Globus pallidus (tissue), 1 donor: ENCODE measurements at places on chromosomes 4 and X.

GRCh38 chrX:119067023-119067739 is 5.6 kb upstream of the CT47C1 start:
- DNase-seq, result peak; percentile 38

DNA sequence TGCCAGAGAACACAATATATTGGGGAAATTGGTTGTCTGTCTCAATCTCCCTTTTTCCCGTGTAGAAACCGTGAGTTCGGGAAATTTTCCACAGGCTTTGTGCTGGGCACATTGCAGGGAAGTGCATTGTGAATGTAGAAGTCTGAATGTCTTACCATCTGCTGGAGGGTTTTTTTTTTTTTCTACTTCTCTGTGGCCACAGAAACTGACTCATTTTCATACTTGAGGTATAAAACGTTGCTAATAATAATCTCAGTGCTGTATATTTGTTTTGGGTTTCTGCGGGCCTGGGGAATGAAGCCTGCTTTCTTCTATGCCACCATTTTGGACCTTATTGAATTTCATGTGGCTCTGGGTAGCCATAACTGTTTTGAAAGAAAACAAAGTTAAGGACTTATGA is 1001.2 kb downstream of the STIM2 start:
- no peak for DNase-seq

GRCh38 chrX:136304493-136304892 is 3.7 kb downstream of the ADGRG4 start:
- DNase-seq, result no peak

- DNase-seq, result no peak
Measured at GRCh38 chrX:101362757-101363156, 14.2 kb upstream of the TIMM8A start.

GRCh38 chr4:99457270-99457669 is 22.1 kb upstream of the ADH7 start:
- no peak for DNase-seq

- DNase-seq, result no peak
Measured at GRCh38 chr4:184444215-184444952, 30.0 kb downstream of the IRF2 start.

GRCh38 chr4:7159923-7160322 is 32.4 kb upstream of the SORCS2 start:
- no peak for DNase-seq

GRCh38 chrX:1435241-1435895 is 17.3 kb downstream of the ASMTL start:
- DNase-seq, result no peak

GRCh38 chr4:174600391-174600790 is 78.1 kb upstream of the HPGD start:
- DNase-seq, result no peak

DNA sequence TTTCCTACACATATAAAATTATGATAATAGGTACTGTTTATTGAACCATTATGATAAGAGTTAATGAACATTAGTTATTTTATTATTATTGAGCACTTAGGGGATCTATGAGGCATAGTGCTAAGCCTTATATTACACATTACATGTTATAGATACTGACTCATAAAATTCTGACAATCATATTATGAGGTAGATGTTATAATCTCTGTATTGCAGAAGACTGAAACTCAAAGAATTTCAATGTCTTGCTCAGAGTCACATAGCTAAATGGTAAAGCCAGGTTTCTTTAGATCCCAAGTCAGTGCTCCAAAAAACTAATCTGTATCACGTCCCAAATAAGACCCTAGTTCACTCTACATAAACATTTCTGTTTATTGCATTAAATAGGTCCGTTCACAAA is 207.2 kb upstream of the CNKSR2 start:
- DNase-seq, result no peak

GRCh38 chrX:130028196-130028595 is 45.8 kb downstream of the BCORL1 start:
- no peak for DNase-seq

DNA sequence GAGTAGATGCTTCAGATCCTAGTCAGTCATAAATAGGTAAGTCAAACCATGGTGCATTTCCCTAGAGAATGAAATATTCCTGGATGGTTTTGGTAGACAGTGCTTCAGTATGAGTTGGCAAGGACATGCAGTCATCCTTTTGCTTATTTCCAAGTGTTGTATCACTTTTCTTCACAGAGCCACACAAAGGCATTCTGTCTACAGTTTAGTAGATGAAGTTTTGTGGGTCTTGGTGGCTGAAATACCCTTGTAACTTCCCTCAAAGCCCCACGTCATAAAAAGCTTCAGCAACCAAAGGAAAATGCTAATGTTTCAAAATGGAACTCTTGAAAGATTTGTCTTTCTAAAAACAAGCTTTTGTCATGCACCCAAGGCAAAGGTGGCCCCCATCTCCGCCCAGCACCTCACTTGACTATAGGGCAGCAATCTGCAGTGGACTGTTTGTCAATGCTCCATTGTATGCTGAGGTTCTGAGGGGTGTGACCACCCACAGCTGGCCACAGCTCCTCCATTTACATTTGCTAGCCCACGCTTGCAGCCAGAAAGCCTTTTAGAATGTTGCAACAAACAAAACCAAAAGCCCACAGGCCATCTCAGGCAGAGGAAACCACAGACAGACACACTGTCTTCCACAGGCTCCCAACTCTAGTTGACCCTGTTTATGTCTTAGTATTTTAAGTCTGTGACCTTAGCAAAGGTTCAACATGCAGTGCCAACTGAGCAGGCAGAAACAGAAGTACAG is 87.1 kb upstream of the FAM9C start:
- DNase-seq, result peak; percentile 63

GRCh38 chr4:38995660-38996005 is 36.6 kb downstream of the TMEM156 start:
- DNase-seq, result no peak

- DNase-seq, result no peak
Measured at GRCh38 chr4:82053396-82053795, 320.4 kb downstream of the HNRNPD start.

DNA sequence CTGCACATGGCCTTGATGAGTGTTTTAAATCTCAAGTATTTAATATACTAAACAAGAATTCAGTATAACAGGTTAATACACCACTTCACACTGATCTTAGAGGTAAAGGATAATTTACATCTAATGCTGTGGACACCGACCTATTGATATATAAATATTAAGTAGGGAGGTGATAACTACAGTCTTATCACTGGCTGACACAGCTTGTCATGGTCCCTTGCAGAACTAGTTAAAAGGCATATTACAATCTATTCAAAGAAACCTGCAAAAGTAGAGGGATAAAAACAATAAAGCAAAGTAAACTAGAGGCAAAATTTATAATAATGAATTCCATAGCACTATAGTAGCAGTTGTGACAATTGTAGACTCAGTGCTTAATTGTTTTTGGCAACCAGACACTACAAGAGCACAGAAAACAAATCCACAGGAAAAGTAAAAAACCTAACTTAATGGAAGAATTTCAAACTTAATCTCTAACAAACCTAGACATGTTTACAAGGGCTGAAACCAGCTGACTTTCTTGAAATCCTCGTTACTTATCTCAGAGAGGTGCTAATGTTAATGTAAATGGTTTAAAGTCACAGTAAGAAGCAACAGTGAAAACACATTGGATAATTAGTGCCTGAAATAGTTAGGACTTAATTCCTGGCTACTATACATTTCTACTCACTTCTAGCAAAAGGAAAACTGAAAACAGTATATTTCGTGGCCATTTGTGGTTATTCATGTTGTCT is 25.0 kb downstream of the MFAP3L start:
- DNase-seq, result no peak

- no peak for DNase-seq
Measured at GRCh38 chrX:115584696-115585095, 23.7 kb downstream of the PLS3 start.

- no peak for DNase-seq
Measured at GRCh38 chrX:17732138-17732783, 5.0 kb upstream of the SCML1 start.

- DNase-seq, result no peak
Measured at GRCh38 chr4:150820409-150820808, 194.7 kb downstream of the LRBA start.

DNA sequence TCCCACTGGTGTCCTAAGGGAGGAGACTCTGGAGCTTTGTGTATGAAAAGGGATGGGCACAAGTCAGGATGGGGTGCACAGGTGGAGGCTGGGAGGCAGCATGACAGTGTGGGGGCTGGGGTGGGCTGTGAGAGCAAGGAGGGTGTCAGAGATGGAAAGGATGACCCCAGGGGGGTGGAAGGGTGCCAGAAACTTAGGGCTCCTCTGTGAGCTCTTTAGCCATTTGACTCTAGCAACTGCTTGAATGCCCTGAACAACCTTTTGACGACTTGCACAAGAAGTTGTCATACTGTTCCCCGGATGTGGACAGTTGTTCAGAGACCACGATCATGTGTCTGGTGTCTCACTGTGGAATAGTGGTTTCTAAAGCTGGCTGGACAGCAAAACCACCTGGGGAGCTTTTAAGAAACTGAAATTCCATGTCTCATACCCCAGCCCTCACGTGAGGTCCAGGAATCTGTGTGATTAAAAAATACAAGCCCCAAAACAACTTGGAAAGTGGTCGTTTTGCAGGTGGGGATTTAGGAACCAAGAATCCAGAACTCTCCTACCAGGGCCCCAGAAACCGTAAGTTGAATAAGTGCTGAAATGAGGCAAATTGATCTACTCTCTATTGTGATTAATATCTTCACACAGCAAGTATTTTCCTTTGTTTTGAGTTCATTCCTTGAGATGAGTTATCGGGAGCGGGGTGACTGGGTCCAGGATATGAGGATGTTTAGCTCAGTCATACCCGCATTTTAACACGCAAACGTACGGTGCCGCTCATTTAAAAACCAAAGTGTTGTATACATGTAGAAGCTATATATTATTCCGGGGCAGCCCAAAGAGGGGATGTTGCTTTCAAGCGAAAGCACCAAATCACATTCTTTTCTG is 3.4 kb downstream of the RHOH start:
- DNase-seq, result no peak

DNA sequence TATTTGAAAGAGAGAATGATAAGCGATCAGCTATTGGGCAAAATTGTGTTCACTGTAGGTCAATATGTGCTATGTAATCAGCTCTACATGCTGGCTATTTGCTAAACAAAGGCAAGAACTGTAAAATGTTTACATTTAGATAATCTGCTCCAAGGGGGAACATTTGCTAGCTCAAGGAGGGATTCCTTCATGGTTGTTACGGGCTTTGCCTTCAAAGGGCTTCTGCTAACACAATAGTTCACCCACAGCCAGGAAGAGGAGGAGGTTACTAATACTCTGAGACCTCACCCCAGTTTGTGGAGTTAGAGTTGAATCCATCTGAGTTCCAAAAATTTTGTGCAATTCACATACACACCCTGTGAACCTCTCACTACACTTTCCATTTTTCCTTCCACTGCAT is 107.6 kb upstream of the BMP3 start:
- no peak for DNase-seq

GRCh38 chr4:87465739-87466366 is 43.5 kb downstream of the NUDT9 start:
- DNase-seq, result peak; percentile 49

DNA sequence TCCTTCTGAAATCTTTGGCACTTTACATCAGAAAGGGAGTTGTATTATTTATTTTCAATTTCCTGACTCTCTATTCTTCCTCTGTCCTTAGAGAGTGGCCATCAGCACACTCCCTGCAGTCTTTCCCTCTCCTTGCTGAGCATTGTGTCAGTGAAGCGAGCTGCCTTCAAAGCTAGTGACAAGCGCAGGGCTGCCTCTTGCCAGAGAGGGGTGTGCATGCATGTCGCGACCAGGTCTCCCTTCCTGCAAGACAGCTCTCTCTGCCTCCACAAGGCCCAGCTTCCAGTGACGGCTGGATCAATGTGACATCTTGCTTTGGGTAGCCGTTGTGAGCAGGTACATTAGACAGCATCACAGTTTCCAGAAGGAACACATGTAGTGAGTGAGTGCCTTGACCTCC is 810.9 kb upstream of the TENM3 start:
- no peak for DNase-seq

GRCh38 chr4:56973336-56973735 is 4.1 kb downstream of the NOA1 start:
- no peak for DNase-seq

DNA sequence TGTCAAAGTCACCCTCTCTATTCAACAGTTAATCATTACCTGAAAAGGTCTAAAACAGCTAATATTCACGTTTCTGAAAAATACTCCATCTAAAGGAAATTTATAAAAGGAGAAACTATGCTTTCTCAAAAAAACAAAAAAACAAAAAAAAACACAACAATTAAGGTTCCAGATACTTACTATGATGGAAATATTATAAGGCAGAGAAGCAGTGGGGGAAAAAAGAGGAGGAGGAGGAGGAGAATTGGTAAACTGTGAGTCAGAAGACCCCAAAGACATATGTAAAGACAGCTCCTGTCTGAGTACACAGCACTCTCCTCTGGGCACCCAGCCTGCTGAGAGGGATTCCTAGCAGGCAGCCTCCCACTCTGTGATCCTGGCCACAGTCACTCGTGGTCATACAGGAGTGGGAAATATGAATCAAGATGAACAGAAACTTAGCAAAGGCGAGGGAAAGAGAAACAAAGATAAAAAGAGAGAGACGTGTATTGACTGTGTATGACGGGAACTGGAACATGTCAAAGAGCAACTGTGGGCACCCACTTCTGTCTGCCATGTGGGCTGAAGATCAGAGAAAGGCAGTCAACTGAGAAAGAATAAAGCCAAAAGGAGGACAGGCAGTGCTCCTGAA is 12.5 kb downstream of the KLHL15 start:
- DNase-seq, result no peak

DNA sequence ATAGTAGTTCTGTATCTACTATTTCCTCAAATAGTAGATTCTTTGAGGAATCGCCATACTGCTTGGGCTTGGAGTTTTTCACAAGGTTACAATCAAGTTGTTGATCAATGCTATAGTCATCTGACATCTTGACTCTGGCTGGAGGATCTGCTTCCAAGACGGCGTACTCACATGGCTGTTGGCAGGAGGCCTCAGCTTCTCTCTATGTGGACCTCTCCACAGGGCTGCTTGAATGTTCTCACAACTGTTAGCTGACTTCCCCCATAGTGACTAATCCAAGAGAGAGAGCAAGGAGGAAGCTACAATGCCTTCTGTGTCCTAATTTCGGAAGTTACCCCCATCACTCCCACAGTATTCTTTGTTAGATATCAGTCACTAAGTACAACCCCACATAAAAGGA is 10.3 kb downstream of the EGFL6 start:
- DNase-seq, result no peak

GRCh38 chrX:101430457-101431078 is 22.5 kb downstream of the HNRNPH2 start:
- DNase-seq, result no peak

DNA sequence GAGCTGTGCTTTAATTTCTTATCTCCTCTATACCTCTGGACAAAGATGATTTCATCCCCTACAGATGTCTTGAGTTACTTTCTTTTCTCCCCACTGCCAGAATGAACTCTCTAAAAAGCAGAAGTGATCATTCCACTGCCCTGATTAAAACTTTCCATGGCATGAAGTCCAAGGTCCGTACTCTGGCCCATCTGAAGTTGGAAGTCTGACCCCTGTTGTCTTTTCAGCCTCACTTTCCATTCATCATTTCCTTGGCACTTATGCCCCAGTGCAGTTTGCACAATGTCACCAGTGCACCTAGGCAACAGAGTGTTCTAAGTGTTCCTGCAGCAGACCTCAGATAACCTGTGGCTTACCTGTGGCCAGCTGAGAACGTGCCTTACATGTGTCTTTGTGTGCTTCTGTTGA is 242.4 kb downstream of the FRAS1 start:
- DNase-seq, result no peak
